ENCODE measurements at places on chromosomes 3 and 15.

DNA sequence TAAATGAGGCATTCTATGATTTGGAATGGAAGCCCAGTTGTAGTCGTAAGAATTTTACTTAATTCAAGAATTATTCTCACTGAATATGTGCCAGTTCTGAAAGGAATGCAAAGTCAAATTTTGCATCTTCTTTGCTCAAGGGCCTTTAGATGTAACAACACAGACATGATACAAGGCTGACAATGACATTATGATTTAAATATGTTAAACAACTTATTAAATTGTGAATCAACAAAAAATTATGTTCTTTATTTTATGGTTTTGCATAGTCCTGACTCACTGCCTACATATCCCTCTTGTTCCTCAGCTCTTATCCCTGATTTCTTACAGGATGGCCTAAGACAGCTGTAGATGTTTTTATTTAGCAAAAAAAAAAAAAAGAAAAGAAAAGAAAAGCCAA lies 170.9 kb upstream of the NR2E3 start:
- no peak for DNase-seq

GRCh38 chr3:64098670-64099069 lies 75.4 kb upstream of the PSMD6 start:
- DNase-seq, result no peak

GRCh38 chr15:56984681-56985481 lies 66.4 kb downstream of the TCF12 start:
- DNase-seq, result no peak

DNA sequence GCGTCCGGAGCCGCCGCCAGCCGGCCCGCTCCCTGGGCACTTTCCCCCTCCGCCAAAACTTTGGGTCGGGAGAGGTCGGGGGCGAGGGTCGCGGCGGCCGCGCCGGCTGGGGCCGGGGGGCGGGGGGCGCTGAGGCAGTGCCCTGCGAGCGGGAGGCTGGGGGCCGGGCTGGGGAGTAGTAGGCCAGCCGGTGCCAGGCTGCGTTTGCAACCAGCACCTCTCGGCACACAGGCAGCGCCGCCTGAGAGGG lies 452 bp downstream of the BBX start:
- no peak for DNase-seq

GRCh38 chr3:72100601-72101187 lies 315.7 kb upstream of the PROK2 start:
- DNase-seq, result peak; percentile 96

- DNase-seq, result no peak
These were observed 221.9 kb upstream of the LRIG1 start for GRCh38 chr3:66722675-66723074.

GRCh38 chr3:195753581-195753980 lies 32.8 kb downstream of the MUC20 start:
- DNase-seq, result no peak

DNA sequence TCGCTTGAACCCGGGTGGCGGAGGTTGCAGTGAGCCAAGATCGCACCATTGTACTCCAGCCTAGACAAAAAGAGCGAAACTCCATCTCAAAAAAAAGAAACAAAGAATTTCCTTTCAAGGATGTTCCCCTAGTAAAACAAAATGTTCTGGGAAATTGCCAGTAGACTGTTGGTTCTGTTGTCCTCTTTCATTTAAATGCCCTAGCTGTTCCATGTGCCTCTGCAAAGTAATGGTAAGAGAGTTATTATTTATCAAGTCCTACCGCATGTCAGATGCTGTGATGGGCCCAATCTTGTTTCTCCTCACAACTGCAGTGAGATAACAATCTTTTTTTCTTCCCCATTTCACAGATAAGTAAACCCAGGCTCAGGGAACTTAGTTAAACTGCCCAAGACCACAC lies 254.3 kb upstream of the TPM1 start:
- no peak for DNase-seq

- no peak for DNase-seq
These were observed 113.8 kb downstream of the ADAMTSL3 start for GRCh38 chr15:83767741-83768140.
